EL (cell line): ENCODE measurements at places on chromosomes 5 and 9.

DNA sequence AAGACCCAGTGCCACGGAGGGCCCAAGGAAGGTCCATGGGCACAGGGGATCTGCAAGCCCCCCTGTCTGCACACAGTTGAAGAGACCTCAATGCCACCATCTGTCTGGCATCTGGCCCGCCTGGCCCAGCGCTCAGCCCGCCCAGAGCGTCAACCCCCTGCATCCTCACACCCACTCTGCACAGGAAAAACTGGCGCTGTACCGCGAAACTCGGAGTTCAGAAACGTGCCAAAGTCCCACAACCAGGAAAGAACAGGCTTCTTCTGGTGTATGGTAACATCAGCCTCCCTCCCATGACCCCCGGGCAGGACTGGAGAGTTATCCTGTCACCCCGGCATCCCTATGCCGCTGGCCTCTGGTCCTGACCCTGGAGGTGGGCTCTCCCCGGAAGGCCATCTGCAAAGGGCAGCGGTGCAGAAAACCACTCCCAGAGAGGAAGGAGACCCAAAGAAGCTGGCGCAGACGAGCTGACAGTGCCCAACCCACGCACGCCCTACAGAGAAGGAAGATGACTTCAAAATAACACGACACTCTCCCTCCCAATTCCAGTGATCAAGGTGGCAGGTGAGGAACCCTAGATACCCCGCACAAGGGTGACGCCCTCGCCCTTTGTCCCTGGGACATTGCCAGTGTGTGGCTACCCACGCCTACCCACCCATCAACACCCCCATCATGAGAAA lies 18.9 kb downstream of the VAV2 start:
- no peak for DNase-seq

- DNase-seq, result no peak
Observed at GRCh38 chr5:103298117-103298516, 39.6 kb downstream of the MACIR start.

GRCh38 chr9:80948066-80948465 lies 741.3 kb downstream of the TLE1 start:
- no peak for DNase-seq

DNA sequence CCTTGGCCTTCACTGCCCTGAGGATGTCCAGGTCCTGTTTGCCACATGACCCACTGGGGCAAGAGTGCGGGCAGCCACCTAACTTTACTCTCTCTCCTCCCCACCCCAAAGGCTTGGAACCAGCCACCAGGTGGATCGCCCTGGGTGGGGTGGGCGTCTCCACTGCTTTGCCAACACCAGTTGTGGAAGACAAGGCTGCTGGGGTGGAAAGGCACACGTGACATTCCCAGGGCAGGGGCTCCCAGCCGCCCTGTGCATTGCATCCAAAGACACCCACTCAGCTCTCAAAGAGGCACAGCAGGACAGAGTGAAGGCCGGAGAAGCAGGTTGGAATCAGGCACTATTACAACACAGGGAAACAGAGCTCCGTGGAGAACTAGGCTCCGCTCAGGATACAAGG lies 162.2 kb downstream of the OLFM1 start:
- no peak for DNase-seq

- peak; percentile 50 for DNase-seq
Observed at GRCh38 chr9:97412626-97413385, 910 bp downstream of the TDRD7 start.

DNA sequence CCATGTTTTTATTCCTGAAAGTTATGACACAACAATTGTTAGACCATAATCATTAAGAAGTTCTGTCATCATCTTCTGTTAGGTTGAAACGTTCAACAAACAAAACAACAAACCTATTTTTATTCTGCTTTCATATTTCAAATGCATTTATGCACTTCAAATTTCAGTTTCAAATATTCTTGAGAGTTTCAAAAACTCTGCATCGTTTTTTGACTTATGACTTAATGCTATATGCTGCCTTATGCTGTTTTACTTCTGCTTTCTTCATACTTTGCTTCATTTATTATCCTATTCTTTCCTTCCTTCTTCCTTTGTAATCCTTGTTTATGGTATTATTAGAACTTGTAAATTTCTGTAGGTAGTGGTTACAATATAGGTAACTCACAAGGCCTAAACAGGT lies 95.0 kb downstream of the PCSK1 start:
- DNase-seq, result no peak

GRCh38 chr5:176916337-176916736 lies 17.2 kb upstream of the HK3 start:
- no peak for DNase-seq

- no peak for DNase-seq
Observed at GRCh38 chr5:113087976-113088514, 111.4 kb downstream of the DCP2 start.

DNA sequence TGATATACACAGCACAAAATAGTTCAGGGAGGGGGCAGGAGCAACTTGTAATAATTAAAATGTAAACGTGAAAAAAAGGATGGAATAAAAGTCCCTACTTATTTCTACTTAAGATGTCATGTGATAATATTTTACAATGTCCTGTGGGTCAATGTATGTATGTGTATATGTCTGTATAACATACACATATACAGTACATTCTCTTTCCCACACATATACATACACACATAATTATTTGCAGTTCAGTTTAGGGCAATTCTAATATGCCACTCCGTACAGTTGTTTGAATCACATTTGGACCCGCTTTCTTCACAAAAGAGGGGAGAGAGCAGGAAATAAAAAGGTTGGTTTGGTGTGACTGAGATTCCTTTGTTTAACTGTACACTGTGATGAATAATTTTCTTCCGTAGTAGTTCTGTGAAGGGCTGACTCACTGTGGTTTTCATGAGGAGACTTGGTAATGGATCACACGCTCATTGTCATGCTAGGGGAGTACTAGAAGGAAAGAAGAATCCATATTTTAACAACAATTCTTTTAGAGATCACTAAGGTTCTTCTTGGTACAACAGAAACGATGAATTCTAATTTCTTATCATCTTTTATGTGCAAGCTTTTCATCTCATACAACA lies 26.2 kb upstream of the ACOT12 start:
- DNase-seq, result peak; percentile 92

DNA sequence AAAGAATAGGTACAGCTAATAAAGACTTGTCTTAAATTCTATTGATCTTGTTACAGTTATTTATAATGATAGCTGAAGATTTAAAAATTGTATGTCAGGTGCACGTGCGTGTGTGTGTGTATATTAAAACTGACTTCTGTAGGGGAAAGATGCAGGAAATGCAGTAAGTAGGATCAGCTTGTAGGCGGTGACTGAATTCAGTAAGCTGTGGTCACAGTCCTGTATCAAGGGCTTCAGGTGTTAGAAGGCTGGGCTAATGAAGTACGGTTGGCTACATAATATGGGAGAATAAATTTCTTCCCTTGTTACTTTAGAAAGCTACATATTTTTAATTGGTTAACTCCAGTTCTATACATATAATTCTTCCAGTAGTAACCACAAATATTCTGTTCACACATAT lies 54.2 kb downstream of the LNPEP start:
- DNase-seq, result no peak

DNA sequence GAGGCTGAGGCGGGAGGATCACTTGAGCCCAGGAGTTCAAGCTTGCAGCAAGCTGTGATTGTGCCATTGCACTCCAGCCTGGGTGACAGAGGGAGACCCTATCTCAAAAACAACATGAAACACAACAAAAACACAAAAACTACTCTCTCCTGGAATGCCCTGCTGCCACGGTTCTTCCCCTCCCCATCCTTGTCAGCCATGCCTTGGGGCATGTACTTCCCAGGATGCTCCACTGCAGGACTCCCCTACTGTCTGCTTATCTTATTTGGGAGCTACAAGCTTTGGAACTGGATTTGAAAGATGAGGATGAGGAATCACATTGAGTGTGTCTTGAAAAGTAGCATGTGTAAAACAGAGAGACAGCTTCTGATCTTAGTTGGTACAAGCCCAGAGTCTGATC lies 40.1 kb upstream of the KIAA1958 start:
- DNase-seq, result no peak

- DNase-seq, result peak; percentile 89
Observed at GRCh38 chr9:125538092-125538473, 168.9 kb downstream of the MAPKAP1 start.

GRCh38 chr9:33143241-33143661 lies 23.9 kb downstream of the B4GALT1 start:
- DNase-seq, result peak; percentile 54

GRCh38 chr9:25681266-25681665 lies 3.0 kb upstream of the TUSC1 start:
- peak; percentile 61 for DNase-seq

DNA sequence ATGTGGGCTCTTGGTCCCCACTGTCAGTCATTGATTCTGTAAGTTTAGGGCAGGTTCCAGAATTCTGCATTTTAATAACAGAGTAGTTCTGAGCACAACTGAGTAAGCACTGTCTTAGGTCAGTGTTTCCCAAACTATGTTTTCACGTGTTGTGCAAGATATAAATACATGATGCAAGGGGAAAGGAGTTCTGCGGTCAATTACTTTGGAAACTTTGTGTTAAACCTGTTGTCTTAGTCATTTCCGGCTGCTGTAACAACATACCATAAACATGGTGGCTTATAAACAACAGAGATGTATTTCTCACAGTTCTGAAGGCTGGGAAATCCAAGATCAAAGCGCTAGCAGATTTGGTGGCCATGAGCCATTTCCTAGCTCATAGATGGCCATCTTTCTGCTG lies 69.8 kb downstream of the EQTN start:
- DNase-seq, result peak; percentile 40

- no peak for DNase-seq
Observed at GRCh38 chr9:3409453-3409852, 116.3 kb downstream of the RFX3 start.

- peak; percentile 66 for DNase-seq
Observed at GRCh38 chr9:73023025-73023541, 70.2 kb upstream of the ALDH1A1 start.

- peak; percentile 1 for DNase-seq
Observed at GRCh38 chr5:92939428-92939827, 641.6 kb downstream of the NR2F1-AS1 start.

GRCh38 chr5:133421394-133421793 lies 190.9 kb downstream of the FSTL4 start:
- DNase-seq, result peak; percentile 18

DNA sequence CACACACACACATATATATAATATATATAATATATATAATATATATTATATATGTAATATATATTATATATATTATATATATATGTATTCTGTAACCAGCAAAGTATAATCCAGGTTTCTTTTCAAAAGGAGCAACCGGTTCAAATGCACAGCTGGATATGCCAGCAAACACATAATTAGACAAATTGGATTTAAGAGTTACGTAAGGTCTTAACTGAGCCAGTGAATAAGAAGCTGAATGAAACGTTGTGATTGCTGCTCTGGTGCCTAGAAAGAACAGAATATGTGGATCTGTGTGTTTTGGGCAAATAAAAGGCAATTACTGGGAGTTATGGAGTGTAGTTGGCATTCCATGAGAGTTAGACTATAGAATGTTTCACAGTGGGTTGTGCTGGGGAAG lies 178.1 kb downstream of the SLF1 start:
- DNase-seq, result no peak
